ENCODE measurements at places on chromosomes 12 and 14.

DNA sequence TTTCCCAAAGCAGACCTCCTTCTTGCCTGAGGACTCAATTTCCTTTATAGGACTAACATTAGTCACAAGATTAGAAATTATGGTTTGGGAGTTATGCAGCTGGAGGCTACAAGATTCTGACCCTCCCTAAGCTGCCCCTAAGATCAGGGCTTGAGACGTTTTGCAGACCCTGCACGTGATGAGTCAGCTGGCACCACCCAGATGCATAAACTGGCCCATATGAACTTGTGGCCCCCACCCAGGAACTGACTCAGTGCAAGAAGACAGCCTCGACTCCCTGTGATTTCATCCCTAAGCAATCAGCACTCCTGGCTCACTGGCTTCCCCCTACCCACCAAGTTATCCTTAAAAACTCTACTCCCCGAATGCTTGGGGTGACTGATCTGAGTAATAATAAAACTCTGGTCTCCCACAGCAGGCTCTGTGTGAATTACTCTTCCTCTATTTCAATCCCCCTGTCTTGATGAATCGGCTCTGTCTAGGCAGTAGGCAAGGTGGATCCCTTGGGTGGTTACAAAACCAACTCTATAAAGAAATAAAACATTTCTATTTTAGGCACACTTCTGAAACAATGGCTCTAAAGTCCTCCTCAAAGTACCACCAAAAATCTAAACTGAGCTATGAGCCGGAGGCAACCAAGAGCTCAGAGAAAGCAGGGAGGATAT, 233.4 kb downstream of the TMEM132D start:
- DNase-seq, result no peak

DNA sequence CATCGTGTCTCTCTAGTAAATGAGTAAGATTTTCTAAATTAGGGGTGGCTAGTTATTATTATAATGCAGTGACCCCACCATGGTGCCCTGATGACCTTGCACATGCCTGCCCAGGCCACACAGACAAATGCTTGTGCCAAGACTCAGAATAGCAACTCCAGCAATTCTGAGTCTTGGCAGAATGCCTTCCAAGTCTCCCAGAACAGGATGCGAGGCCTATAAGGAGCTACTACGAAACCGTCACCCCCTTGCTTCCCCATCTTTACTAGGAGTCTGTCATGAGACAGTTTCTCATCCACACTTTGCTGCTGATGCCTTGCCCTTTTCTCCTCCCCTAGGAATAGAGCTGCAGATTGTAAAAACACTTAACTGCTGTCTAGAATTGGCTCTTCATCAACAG, 559.9 kb downstream of the TRHDE start:
- no peak for DNase-seq

DNA sequence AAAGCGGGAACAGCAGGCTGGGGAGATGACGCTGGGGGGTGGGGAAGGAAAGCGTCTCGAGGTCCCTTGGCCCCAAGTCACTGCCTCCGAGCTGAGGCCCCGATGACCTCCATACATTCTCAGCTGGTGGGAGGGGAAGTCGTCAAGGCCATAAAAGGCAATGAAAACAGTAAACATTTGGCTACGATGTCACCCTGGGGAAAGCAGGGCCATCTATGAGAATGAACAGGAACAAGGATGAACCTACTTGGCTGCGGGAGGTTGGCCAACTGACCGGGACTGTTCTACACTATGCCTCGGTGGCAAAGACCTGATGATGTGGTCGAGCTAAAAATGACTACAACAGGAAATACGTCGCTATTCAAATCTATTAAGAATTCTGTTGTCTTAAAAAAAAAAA, 19.5 kb downstream of the PRKAB1 start:
- DNase-seq, result no peak

DNA sequence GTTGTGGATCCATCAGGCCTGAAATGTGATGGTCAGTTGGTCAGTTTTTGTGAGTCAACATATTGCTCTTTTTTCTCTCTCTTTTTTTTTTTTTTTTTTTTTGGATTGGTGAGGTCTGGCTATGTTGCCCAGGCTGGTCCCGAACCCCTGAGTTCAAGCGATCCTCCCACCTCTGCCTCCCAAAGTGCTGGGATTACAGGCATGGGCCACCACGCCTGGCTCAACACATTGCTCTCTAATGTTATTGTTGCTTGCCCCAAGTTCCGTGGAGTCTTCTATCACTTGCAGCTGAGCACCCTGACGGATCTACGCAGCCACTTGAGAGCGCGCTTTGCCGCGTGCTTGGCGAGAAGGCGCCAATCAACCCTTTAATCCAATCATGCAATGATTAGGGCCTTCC, 69.5 kb upstream of the DIO3 start:
- DNase-seq, result no peak

- DNase-seq, result no peak
These were observed 21.5 kb upstream of the TC2N start for GRCh38 chr14:91888641-91889476.

GRCh38 chr12:10211101-10211939, 1.4 kb upstream of the GABARAPL1 start:
- DNase-seq, result no peak

- no peak for DNase-seq
These were observed 88.8 kb downstream of the FBXL14 start for GRCh38 chr12:1505576-1505975.

DNA sequence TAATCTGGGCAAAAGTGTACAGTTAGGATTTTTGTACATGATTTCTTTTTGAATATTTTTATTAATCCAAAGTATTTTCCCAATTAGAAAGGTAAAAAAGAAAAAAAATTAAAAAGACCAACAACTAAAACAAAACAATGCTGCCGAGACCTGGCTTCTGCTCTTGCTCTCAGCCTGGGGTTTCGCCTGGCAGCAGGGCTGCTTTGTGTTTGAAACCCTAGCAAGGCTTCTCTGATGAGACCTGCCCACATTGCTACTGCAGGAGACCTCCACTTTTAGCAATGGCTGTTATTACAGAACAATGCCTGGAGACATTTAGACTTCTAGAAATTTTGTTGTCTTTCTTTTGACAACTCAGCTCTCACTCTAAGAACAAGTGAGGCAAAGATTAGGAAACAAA, 1153.0 kb upstream of the TMEM132C start:
- DNase-seq, result no peak

- no peak for DNase-seq
These were observed 29.7 kb upstream of the SFSWAP start for GRCh38 chr12:131681257-131681620.

DNA sequence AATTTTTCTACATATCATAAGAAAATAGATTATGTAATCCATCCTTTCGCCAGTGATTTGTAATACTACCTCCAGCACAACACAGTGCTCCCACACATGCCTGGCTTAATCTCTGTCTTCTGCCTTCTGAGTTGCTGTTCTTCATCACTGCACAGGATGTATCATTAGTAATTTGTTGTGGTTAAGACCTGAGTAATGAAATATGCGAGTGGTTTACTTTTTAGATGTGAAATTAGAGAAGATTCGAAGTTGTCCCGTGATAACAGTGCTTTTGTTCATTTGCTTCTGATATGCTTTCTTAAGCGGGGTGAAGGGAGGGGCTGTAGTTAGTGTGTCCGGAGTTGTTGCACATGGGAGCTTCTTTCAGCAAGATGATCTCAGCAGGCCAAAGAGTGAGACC, 18.1 kb downstream of the KRT85 start:
- DNase-seq, result no peak

DNA sequence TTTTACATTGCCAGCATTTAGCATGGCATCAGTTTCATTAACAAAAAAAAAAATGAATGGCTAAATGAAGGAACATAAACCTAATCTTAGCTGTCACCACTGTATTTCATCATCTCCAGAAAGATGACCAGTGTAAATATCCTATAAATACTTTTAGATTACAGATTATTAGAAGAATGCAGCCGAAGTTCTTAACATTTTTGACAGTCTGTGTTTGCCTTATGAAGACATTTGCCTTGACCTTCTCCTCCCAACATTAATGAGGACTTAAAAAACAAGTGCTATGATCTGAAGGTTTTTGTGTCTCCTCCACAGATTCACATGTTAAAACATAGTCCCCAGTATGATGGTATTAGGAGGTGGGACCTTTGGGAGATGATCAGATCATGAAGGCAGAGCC, 253.0 kb downstream of the SNAPC1 start:
- DNase-seq, result no peak

DNA sequence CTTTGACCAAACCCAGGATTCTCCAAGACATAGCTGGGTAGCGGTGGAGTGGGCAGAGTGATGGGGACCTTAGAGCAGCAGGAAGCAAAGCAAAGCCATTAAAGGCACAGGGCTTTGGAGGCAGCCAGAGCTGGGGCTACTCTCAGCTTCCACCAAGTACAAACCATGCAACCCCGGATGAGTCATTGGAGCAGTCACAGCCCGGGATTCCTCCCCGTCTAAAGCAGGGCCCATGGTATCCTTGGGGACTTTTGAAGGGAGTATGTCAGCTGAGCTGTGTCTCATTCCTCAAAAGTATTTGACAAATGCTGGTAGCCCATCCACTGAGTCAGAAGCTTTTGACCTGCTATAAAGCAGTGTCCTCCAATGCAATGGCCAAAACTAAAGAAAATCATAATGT, 9.7 kb upstream of the IFI27 start:
- no peak for DNase-seq

GRCh38 chr14:95482627-95483308, 33.7 kb downstream of the SYNE3 start:
- no peak for DNase-seq

DNA sequence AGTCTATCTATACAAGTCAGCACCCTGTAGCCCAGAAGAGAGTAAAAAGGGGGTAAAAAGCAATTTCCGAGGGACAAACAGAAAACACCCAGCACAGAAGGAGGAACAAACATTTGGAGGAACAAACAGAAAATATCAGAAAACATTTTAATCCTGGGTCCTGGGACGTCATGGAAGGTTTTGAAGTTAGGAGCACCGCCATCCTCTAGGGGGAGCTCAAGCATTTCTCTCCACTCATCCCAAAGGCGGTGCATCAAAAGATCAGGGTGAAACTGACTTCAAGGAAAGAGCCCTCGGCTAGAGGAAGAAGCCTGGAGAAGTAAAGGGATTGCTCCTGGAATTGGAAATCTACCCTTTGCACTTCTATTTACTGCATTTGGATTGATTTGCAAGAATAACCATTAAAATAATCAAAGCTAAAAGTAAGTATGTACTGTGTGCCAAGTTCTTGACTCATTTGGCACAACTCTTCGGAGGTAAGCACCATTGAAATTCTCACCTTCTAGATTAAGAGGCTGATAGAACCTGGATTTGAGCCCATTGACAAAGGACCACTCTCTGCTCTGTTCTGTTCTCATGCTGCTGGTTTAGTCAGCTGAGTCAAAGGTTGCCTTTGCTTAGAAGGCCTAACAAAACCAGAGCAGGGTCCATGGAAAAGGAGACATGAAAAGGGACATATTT, 17.2 kb upstream of the POC1B start:
- DNase-seq, result peak; percentile 43

- DNase-seq, result no peak
These were observed 194.7 kb upstream of the RTL1 start for GRCh38 chr14:101098177-101098576.

DNA sequence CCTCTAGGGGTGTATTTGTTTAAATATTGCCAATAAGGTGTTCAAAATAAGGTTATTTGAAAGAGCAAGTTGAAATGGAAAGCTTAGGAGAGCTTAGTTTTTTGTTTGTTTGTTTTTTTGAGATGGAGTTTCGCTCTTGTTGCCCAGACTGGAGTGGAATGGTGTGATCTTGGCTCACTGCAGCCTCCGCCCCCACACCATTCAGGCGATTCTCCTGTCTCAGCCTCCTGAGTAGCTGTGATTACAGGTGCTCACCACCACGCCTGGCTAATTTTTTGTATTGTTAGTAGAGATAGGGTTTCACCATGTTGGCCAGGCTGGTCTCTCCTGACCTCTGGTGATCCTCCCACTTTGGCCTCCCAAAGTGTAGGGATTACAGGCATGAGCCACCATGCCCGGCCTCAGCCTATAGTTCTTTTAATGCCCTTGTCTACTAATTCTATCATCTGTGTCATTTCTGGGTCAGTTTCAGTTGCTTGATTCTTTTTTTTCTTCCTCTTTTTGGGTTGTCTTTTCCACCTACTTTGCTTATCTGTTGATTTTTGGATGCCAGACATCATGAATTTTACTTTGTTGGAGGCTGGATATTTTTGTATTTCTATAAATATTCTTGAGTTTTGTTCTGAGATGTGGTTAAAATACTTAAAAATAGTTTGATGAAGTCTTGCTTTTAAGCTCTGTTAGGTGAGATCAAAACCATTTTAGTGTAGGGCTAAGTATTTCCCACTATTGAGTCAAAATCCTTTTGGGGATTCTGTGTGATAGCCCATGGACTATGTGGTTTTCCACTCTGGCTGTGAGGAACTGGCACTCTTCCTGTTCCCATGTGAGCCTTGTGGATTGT, 18.7 kb downstream of the RCOR1 start:
- no peak for DNase-seq

DNA sequence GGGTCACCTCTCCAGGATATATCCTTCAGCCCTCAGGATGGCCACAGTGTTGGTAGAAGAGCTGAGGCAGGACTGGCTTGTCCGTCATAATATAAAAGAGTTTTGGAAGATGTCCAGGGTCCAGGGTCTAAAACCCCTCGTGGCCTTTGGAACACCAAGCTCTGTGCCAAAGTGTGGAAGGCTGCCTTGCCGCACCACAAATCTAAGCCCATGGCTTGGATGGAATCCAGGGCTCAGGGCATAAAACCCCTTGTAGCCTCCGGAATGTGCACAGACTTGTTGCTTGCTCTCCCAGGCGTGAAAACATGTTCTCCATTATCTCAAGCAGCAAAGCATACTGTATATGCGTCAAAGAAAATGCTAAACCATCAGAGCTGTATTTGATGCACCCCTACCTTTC, 46.7 kb downstream of the TNFAIP2 start:
- no peak for DNase-seq

GRCh38 chr12:121259074-121259473, 37.4 kb downstream of the CAMKK2 start:
- DNase-seq, result no peak

- DNase-seq, result no peak
These were observed 97.7 kb downstream of the PPM1A start for GRCh38 chr14:60346706-60347105.

DNA sequence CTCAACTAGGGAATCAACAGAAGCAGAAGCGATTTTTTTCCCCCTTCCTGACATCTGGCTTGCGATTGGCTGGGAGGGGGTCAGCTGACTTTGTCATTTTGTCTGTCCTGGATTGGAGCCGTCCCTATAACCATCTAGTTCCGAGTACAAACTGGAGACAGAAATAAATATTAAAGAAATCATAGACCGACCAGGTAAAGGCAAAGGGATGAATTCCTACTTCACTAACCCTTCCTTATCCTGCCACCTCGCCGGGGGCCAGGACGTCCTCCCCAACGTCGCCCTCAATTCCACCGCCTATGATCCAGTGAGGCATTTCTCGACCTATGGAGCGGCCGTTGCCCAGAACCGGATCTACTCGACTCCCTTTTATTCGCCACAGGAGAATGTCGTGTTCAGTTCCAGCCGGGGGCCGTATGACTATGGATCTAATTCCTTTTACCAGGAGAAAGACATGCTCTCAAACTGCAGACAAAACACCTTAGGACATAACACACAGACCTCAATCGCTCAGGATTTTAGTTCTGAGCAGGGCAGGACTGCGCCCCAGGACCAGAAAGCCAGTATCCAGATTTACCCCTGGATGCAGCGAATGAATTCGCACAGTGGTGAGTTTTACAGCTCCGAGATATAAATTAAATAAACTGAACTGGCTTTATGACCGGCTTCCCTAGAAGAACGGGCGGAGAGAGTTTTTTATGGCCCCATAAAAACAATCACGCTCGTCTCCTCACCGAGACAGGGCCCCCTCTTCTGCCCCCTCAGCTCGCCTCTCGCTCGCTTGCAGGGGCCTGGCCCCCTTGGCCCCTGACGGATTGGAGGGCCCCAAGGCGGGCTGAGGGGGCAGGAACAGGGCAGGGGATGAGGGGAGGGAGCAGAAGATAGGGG, at the start of gene HOXC6:
HOXC6 (plus strand) TSS at position 127 of the 888 bp plus-strand sequence; CDS start at position 209, 82 bp downstream.
- DNase-seq, result no peak

GRCh38 chr14:99512571-99513182, 31.5 kb downstream of the CCNK start:
- no peak for DNase-seq
